ENCODE measurements at places on chromosomes 5 and 9.

- DNase-seq: no peak
Observed at GRCh38 chr9:11577522-11577921, 964.7 kb upstream of the PTPRD start.

- DNase-seq: no peak
Observed at GRCh38 chr9:128495804-128496417, 8.6 kb upstream of the GLE1 start.

- DNase-seq: no peak
Observed at GRCh38 chr5:174239718-174240117, 194.2 kb downstream of the NSG2 start.

GRCh38 chr5:75616371-75616881, 5.2 kb downstream of the ANKDD1B start:
- DNase-seq: no peak

DNA sequence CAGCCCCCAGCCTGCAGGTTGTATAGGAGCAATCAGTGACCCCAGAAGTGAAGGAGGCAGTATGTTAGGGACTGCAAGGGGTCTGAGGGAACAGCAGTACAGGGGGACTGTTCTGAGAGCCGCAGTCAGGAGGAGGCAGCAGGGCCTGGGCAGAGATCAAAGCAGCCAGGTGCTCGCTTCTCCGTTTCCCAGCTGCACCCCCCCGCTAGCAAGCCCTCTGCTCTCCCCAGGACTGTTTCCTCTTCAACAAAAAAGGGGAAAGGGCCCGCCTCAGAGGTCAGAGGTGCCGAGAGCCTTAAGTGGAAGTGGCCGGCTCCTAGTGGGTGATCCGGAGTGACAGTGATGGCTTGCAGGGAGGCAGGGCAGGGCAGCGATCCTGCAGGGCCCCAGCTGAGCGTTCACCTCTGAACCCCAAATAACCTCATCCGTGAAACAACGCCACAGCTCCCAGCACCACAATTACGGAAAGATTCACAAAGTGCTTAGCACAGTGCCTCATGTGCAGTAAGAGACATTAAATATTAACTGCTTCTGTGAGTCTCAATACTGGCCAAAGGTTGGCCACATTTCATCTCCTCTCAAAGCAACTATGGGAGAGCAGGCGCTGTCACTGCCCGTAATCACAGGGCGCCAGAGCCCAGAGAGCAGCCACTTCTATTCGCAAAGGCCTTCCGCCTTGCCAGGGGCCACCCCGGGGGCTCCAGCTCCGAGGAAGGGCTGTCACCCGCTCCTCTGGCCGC, 8.0 kb downstream of the CLPTM1L start:
- no peak for DNase-seq

DNA sequence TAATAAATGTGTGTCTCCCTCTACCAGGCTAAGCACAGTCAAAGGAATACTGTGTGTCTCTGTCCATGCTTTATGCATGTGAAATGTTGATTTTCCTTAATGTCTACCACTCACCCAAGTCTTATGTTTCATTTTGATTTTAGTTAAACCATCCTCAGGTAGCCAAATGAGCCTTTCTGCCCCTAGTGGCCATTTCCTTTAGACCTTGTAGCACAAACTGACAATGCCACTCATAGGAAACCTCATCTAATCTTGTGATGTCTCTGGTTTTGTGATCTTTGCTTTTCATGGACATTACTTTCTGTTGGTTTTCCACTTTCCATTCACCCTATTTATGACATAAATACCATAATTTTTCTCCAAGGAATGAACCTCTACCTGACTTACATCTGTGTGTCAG, 820.8 kb downstream of the MAT2B start:
- DNase-seq: no peak

GRCh38 chr5:16759147-16759773, 142.5 kb upstream of the RETREG1 start:
- peak; percentile 25 for DNase-seq

DNA sequence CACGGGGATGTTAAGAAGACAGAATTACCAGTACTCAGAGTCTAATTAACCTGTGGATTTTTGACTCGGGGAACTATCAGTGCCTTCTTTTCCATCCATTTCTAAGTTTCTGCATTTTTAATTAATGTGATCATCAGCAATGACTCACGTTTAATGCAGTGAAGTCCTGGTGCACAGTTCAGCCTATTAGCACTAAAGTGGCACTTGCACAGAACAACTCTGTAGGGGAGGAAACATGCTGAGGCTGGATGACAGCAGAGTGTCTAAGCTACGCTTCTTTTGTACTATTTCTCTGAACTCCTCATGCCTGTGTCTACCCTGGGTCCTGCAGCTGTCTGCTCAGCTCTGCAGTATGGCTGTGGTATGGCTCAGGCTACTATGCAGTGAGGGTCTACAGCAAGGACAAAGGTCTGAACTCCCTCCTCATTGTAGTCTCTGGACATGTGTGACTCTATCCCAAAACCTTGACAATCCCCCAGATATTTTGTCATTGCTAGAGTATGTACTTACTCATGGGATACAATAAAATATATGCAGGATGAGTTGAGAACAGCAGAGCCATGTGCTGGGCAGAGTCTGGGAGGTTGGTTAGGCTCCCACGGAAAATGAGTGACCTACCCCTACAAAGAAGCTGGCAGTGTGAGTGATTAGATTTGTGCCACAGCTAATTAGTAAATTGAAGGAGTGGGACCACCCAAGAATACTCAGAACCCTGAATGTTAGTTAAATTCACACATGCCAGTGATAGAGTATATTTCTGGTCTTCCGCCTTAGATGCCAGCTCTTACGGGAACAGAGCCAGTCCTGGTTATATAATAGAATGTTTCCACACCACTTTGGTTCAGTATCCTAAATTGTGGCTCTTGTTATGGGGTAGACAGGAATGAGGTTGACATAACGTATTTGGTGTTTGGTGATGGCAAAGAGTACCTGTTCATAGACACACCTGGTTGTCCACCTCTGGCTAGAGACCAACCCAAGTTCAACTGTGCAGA, 148.0 kb downstream of the GHR start:
- DNase-seq: no peak

DNA sequence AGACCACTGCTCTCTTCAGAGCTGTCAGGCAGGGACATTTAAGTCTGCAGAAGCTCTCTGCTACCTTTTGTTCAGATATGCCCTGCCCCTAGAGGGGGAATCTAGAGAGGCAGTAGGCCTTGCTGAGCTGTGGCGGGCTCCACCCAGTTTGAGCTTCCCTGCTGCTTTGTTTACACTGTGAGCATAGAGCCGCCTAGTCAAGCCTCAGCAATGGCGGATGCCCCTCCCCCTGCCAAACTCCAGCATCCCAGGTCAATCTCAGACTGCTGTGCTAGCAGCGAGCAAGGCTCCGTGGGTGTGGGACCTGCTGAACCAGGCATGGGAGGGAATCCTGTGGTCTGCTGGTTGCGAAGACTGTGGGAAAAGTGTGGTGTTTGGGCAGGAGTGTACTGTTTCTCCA, 59.9 kb downstream of the CAVIN4 start:
- no peak for DNase-seq

DNA sequence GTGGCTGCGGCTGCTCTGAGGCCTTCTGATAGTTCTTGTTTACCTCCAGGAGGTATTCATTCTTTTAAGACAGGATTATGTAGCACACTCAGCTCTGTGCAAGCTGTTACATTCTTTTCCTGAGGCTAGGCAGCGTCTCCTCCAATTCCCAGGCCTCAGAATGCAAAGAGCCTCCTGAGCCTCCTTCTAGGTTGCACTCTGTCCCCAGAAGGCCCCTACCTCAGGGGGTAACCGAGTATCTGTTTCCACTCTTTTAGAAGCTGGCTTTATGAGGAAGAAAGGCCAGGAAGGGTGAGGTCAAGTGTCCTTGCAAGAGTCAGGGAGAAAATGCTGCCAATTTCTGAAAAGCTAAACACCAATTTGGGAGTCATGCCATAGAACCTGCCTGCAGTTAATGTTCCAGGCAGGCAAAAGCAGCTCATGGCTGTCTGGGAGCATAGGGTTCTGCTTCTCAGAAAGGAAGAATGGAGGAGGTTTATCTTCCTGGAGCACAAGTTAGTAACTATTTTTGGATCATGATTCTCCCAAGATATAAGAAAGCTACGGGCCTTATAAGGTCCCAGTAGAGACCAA, 178.9 kb downstream of the SEMA6A start:
- DNase-seq: no peak

GRCh38 chr5:175214152-175214551, 229.8 kb downstream of the DRD1 start:
- no peak for DNase-seq

DNA sequence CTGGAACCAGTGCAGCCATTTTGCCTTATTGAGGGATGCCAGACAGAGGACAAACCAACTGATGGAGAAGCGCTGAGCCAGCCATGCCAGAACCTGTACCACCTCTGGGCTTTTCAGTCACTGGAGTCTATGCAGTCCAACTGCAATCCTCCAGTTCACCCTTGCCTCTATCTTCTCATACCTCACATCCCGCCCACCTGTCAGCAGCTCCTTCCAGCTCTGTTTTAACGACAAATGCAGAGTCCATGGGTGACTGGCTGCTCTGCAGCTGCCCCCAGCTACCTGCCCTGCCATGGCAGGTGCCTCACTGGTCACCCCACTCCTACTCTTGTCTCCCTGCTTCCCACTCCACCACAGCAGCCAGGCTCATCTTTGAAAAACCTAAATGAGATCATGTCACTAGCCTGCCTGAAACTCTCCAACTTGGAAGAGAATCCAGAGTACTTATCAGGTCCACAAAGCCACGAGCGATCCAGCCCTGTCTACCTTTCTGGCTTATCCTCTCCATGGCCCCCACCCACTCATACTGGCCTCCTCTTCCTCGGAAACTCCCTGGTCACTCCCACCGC, 14.0 kb upstream of the ACSL6 start:
- no peak for DNase-seq

GRCh38 chr5:136104306-136104965, 28.2 kb upstream of the SMAD5 start:
- DNase-seq: no peak

GRCh38 chr5:180389252-180390101, 36.3 kb upstream of the GFPT2 start:
- no peak for DNase-seq

DNA sequence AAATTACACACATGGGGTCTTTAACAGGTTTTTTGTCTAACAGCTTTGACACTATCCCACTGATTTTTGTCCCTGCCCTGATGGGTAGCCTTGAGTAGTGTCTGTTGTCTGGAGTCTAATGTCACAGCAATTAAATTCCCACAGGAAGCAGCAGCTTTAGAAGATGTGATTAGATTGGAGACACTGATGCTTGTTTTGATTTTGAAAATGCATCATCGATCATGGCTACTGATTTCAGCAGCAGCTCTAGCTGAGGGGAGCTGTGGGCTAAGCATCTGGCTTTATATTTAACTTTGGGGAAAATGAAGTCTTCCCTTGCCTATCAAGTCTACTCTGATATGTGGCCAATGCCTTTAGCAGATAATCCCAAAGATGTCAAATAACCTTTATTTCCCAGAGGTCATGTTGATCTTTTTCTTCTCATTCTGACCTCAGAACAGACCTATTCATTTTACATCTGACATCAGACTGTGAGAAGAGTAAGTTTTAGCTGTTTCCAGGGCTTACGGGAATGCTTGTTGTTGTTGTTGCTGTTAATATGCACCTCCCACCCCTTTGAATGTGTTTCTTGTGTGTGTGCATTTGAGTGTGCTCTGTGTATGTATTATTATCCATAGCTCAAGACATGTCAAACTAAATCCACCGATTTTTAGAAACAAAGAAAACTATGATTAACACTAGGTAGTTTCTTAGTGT, 704.9 kb upstream of the NUDT12 start:
- DNase-seq: no peak

GRCh38 chr5:112708103-112708622, 29.5 kb upstream of the APC start:
- no peak for DNase-seq

- no peak for DNase-seq
Observed at GRCh38 chr9:15246243-15246642, 60.8 kb downstream of the TTC39B start.

Data from stimulated activated naive CD8-positive, alpha-beta T cell treated with anti-CD3 and anti-CD28 coated beads, Interleukin-15, amount 100 ng/mL, for 72 hours (primary cell).